ENCODE measurements at places on chromosomes 5 and 9. TPM values are rescaled to one million over a fixed set of nuclear protein-coding genes. Genes with fewer than 3 reads are reported as not detected.

GRCh38 chr9:87070336-87070735 is 123.0 kb upstream of the GAS1 start:
- H3K27me3 ChIP-seq = no peaks in the 10 kb centered on the region
- DNase-seq = no peak
- no peak overlapping the region for H3K27ac ChIP-seq
- no peaks in the 10 kb centered on the region for H3K36me3 ChIP-seq

DNA sequence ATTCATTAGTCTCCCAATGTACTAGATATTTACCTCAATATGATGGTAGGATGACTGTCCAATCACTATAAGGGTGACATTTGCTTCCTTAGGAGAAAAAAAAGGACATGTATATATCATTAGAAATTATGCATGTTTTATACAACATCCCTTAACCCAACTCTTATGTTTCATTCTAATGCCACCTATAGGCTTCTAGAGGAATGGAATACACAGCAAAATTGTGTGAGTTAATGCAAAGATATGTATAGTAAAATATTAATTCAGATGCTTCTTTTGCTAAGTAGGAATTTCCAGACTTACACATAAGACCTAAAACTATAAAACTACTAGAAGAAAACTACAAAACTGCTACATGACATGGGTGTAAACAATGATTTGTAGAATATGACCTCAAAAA is 3.5 kb downstream of the PRXL2C start:
- peaks cover 9% of the 10 kb centered on the region for H3K4me1 ChIP-seq
- no peak overlapping the region for H3K27ac ChIP-seq
- peaks cover 1% of the 10 kb centered on the region for H3K36me3 ChIP-seq
- no peak for DNase-seq
- H3K4me3 ChIP-seq = no peak overlapping the region
- H3K27me3 ChIP-seq = peaks cover 2% of the 10 kb centered on the region

DNA sequence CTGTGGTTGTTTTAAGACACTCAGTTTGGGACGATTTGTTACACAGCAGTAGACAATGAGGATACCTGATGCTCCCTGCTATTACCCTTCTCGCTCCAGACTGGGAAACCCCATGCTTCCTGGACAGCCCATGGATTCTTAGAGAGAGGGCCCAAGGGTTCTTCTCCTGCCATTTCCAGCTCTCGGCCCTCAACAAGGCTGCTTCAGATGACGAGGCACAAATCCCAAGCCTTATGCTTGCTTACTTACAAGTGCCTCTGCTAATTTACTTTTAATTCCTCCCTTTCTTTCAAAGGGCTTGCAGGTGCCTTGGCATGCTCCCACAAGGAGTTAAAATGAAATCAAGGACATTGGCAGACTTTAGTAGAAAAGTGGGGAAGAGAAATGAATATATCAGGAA is 79.4 kb downstream of the GADD45G start:
- H3K27me3 ChIP-seq = no peaks in the 10 kb centered on the region
- H3K27ac ChIP-seq = no peak overlapping the region
- no peak for DNase-seq
- H3K36me3 ChIP-seq = no peaks in the 10 kb centered on the region
- H3K4me1 ChIP-seq = peaks cover 17% of the 10 kb centered on the region
- H3K4me3 ChIP-seq = no peak overlapping the region

DNA sequence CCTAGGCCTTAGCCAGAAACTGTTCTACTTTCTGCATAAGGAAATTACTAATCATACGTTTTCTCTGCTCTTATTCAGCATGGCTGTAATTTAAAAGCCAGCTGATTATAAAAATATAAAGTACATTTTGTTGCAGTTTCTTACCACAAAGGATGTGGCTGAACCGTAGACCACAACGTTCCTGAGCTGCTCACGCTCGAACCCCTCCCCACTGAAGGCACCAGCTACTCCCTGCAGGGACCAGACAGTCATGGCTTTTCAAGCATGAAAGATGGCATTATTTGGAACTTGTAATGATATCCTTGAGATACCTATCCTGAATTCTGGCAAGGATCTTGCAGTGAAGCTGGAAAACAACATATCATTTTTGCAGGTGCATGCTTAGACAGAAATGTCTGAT is 91.8 kb upstream of the DMRT1 start:
- H3K27ac ChIP-seq = peak overlapping the region; percentile 61
- no peaks in the 10 kb centered on the region for H3K27me3 ChIP-seq
- H3K4me3 ChIP-seq = peak overlapping the region; percentile 69
- peaks cover 1% of the 10 kb centered on the region for H3K36me3 ChIP-seq
- no peak for DNase-seq
- H3K4me1 ChIP-seq = peaks cover 48% of the 10 kb centered on the region

DNA sequence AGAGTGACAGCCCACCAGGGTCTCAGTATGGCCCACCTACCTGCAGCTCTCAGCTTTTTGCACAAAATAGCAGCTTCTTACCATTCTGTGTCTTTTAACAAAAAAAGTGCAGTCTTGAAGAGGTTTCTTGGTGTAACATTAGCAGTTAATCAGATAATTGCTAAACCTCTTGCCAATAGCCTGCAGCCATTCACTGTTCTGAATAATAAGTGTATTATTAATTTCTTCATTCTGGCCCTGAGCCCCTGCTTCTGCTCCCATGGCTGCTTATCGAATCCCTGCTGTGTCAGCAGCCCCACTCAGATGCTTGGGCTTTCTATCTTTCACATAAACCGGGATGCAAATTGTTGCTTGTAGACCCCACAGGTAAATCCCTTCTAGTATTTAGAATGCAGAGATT is 485.9 kb downstream of the CAAP1 start:
- H3K4me1 ChIP-seq = no peaks in the 10 kb centered on the region
- no peak overlapping the region for H3K27ac ChIP-seq
- H3K27me3 ChIP-seq = no peaks in the 10 kb centered on the region
- H3K4me3 ChIP-seq = no peak overlapping the region

GRCh38 chr9:13241283-13241682 is 38.2 kb downstream of the MPDZ start:
- DNase-seq = no peak
- H3K4me1 ChIP-seq = no peaks in the 10 kb centered on the region
- H3K27me3 ChIP-seq = no peaks in the 10 kb centered on the region
- no peaks in the 10 kb centered on the region for H3K36me3 ChIP-seq
- no peak overlapping the region for H3K4me3 ChIP-seq

- DNase-seq = no peak
Observed at GRCh38 chr9:10268531-10269485, 344.0 kb downstream of the PTPRD start.

DNA sequence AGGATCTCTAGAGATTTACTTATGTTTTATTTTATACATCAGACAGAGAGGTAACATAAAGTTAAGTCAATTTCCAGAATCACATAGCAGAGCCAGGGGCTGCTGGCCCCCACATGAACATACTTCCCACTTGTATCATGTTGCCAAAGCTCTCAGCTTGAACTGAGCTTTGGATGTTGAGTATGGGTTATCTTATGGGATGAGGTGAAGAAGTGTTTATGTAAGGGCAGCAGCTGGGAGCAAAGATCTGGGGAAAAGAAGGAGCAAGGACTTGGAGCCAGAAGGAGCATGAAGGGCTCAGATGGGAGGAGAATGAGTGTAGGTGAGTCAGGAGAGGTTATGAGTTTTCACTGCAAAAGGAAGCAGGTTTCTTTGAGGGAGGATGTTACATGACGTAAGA is 72.0 kb downstream of the MROH2B start:
- H3K4me3 ChIP-seq = no peak overlapping the region
- no peak overlapping the region for H3K27ac ChIP-seq

DNA sequence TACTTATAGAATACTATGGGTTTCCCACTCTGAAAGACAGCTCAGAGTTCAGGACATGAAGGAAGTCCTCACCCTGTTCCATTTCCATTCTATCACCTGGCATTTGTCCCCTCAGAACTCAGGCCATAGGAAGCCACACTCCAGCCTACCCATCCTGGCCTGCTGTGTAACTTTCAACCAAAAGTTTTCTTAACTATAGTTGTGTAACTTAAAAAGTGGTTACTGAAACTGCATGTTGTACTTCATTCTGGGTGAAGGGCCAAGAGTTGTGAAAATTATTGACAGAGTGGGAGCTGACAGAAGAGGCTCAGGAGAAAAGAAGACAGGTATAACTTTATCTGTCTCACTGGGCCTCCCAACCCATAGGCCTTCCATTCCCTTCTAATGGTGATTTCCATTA is 212.5 kb downstream of the RAB3C start:
- H3K4me3 ChIP-seq = no peak overlapping the region
- no peaks in the 10 kb centered on the region for H3K4me1 ChIP-seq
- no peak for DNase-seq
- no peaks in the 10 kb centered on the region for H3K36me3 ChIP-seq
- H3K27me3 ChIP-seq = peaks cover 11% of the 10 kb centered on the region

- no peaks in the 10 kb centered on the region for H3K36me3 ChIP-seq
- no peak for DNase-seq
- no peak overlapping the region for H3K4me3 ChIP-seq
- no peaks in the 10 kb centered on the region for H3K27me3 ChIP-seq
Observed at GRCh38 chr5:83034528-83035207, 42.5 kb downstream of the TMEM167A start.

- peak overlapping the region; percentile 65 for H3K27ac ChIP-seq
- H3K4me3 ChIP-seq = no peak overlapping the region
- no peak for DNase-seq
Observed at GRCh38 chr9:33287087-33287490, 3.2 kb upstream of the NFX1 start.

- DNase-seq = no peak
- no peak overlapping the region for H3K27ac ChIP-seq
- no peaks in the 10 kb centered on the region for H3K4me1 ChIP-seq
- no peaks in the 10 kb centered on the region for H3K36me3 ChIP-seq
Observed at GRCh38 chr5:124000538-124000937, 488.6 kb downstream of the CSNK1G3 start.

GRCh38 chr9:105393576-105394344 is 54.1 kb upstream of the FSD1L start:
- no peaks in the 10 kb centered on the region for H3K4me1 ChIP-seq
- peaks cover 18% of the 10 kb centered on the region for H3K27me3 ChIP-seq
- H3K27ac ChIP-seq = no peak overlapping the region
- H3K4me3 ChIP-seq = no peak overlapping the region
- H3K36me3 ChIP-seq = peaks cover 2% of the 10 kb centered on the region

DNA sequence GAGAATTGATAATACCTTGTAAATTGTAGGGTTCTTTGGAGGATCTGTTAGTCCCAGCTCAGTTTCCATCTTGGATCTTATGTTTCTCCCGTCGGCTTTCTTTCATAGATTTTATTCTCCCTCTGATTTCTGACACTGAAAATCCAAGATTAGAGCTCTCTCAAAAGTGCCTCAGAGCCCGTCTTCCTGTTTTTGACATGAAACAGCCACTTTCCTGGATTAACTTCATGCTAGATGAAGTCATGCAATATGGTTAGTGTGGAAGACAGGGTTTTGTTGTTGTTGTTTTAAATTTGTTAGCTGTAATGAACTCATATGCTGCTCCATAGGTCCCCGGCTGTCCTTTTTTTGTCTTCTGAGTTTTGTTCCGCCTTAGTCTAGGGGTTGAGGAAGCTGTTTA is 51.6 kb upstream of the ZFR start:
- H3K4me1 ChIP-seq = no peaks in the 10 kb centered on the region
- peaks cover 9% of the 10 kb centered on the region for H3K27me3 ChIP-seq
- H3K27ac ChIP-seq = no peak overlapping the region

GRCh38 chr5:112910529-112910928 is 11.5 kb downstream of the REEP5 start:
- no peaks in the 10 kb centered on the region for H3K27me3 ChIP-seq
- DNase-seq = no peak
- H3K4me3 ChIP-seq = no peak overlapping the region
- peaks cover 19% of the 10 kb centered on the region for H3K4me1 ChIP-seq

- no peak overlapping the region for H3K27ac ChIP-seq
- H3K4me1 ChIP-seq = no peaks in the 10 kb centered on the region
- H3K36me3 ChIP-seq = no peaks in the 10 kb centered on the region
- no peaks in the 10 kb centered on the region for H3K27me3 ChIP-seq
- DNase-seq = no peak
- no peak overlapping the region for H3K4me3 ChIP-seq
Observed at GRCh38 chr9:18360005-18360404, 113.9 kb upstream of the ADAMTSL1 start.

- no peak overlapping the region for H3K27ac ChIP-seq
- no peak for DNase-seq
- no peaks in the 10 kb centered on the region for H3K4me1 ChIP-seq
- H3K36me3 ChIP-seq = no peaks in the 10 kb centered on the region
Observed at GRCh38 chr9:16309082-16309468, 561.4 kb downstream of the BNC2 start.

GRCh38 chr5:169723103-169723831 is 86.2 kb downstream of the DOCK2 start:
- peaks cover 71% of the 10 kb centered on the region for H3K36me3 ChIP-seq
- H3K4me3 ChIP-seq = no peak overlapping the region
- H3K4me1 ChIP-seq = no peaks in the 10 kb centered on the region

- peaks cover 9% of the 10 kb centered on the region for H3K36me3 ChIP-seq
- no peaks in the 10 kb centered on the region for H3K4me1 ChIP-seq
- no peak for DNase-seq
- H3K4me3 ChIP-seq = no peak overlapping the region
Observed at GRCh38 chr9:108980893-108981292, 32.4 kb downstream of the CTNNAL1 start.

DNA sequence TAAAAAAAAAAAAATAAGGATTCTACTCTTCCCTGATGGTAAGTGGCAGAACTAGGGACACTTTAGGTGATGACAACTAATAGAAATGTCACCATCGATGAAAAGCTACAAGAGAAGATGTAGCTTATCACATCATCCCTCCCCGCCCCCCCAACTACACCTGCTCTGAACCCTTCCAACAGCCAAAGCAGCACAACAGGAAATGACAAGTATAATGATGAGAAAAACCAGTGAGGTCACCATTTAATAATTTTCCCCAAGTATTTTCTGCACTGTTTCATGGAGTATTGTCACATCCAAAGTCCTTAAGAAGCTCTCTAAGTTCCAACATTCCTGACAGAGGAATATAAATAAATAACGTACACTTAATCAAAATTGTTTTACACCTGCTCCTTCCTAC is 221.4 kb downstream of the EFNA5 start:
- H3K27me3 ChIP-seq = no peaks in the 10 kb centered on the region
- H3K4me1 ChIP-seq = no peaks in the 10 kb centered on the region
- no peaks in the 10 kb centered on the region for H3K36me3 ChIP-seq
- H3K27ac ChIP-seq = no peak overlapping the region
- H3K4me3 ChIP-seq = no peak overlapping the region
- DNase-seq = no peak

- DNase-seq = no peak
- no peak overlapping the region for H3K27ac ChIP-seq
- H3K27me3 ChIP-seq = no peaks in the 10 kb centered on the region
- no peaks in the 10 kb centered on the region for H3K36me3 ChIP-seq
- no peak overlapping the region for H3K4me3 ChIP-seq
Observed at GRCh38 chr9:23730364-23730763, 95.7 kb downstream of the ELAVL2 start.

Gene LCN1
- not detected for total RNA-seq

Gene SLC46A2
- total RNA-seq = not detected

Gene C8G
- 3.6 TPM for total RNA-seq

Gene PDE6A
- total RNA-seq = not detected

Gene ACOT12
- not detected for total RNA-seq

Gene RORB
- 0.03 TPM for total RNA-seq

Gene LHX2
- total RNA-seq = not detected

Gene GPX3
- total RNA-seq = not detected

Gene PKD2L2
- not detected for total RNA-seq
